ENCODE measurements at places on chromosomes 7 and 10. TPM values are rescaled to one million over a fixed set of nuclear protein-coding genes. Genes with fewer than 3 reads are reported as not detected.

The CALN1 gene
- polyA plus RNA-seq = 0.51 TPM

The OR9A2 gene
- polyA plus RNA-seq = not detected

GRCh38 chr7:92333866-92334265 is 88.1 kb downstream of the ANKIB1 start:
- no peak for DNase-seq

DNA sequence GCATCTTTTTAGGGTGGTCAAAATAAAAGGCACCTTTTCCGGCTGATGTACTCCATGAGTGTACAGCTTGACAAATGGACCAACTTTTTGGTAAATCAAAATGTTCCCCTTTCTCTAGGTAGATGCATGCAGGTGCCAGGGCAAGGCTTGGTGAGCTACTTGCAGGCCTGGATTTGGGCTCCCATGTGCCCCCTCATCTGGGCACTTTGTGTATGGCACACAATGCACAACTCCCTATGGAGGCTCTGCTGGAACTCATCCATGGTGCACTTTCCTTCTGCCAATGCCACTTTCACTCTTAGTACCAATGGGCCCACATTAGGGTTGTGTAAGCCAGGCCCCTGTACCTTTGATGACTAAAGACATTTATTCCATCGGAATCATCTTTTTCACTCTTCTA is 300.8 kb downstream of the SDHAF3 start:
- DNase-seq = no peak

- no peak for DNase-seq
Measured at GRCh38 chr10:30813872-30814481, 184.4 kb upstream of the LYZL2 start.

DNA sequence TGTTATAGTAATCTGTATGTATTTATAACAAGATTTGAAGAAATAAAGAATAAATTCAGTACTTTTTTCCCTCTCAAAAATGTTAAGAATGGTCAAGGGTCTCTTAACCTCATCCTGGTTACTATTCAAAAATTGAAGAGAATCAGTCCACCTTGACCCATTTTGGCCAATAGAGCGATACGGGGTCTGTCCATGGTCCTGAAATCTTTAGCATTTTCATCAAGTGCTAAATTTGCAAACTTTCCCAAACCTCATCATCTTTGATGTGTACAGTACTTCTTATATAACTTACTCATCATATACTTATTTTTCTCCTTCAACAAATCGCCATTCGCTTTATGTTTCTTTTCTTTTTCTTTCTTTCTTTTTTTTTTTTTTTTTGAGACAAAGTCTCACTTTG is 23.6 kb downstream of the TMEM178B start:
- DNase-seq = no peak

DNA sequence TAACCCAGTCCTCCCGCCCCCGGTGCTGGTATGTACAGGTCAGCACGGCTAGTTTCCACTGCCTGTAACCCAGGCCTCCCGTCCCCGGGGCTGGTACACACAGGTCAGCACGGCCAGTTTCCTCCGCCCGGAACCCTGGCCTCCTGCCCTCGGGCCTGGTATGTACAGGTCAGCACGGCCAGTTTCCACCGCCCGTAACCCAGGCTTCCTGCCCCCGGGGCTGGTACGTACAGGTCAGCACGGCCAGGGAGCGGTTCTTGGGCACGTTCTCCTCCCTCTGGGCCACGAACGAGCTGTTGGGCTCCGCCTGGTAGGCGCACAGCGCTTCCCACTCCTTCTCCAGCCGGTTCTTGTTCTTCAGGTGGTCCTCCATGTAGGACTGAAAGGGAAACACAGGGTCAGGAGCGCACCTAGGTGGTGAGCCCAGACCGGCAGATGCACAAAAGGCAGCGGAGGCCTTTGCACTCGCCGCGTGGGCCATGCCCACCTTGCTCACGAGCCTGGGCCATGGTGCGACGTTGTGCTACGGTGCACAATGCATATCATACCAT is 284.4 kb downstream of the DNAJB6 start:
- no peak for DNase-seq
